NCI-H1092 treated with DMSO at 0.1 percent for 48 hours (cell line): ENCODE measurements at places on chromosomes 13 and 19.

DNA sequence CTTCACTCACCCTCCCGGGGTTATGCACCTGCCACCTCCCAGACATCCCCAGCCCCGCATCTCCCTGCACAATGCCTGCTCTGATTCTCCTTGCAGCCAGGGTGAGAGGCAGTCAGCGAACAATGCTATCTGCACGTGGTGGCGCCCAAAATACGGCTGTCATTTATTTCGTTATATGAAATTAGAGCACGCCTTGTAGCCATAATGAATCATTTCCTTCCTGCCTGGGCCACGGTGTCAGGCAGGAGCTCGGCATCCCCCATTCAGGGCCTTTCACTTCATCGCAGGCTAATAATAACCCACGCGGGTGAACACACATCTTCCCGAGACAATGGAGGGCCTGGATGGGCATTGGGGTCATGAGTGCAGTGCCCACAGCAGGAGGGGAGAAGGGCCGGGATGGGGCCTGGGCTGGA is 143.8 kb upstream of the ZNF507 start:
- no peak for DNase-seq

DNA sequence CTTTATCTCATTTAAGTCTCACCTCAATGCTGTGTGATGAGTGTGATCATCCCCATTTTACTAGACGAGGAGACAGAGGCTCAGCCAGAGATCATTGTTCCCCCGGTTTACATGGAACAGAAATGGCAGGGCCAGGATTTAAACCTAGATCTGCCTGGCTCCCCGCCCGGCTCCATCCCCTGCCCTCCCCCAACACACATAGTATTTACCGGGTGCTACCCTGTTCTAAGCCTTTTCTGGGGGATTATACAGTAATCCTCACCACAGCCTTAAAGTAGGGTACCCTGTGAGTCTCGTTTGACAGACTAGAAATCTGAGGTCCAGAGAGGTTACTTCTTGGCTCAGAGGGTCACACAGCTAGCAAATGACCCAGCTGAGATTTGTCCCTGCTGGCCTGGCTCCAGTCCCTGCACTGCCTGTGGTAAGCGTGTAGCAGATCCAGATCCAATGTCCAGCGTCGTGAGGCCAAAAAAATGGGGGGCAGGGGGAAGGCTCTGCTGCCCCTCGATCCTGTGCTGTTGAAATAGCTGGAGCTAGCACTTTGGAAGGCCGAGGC is 3.8 kb upstream of the KLC3 start:
- no peak for DNase-seq

- DNase-seq: no peak
Observed at GRCh38 chr13:57874530-57874929, 243.0 kb downstream of the PCDH17 start.

DNA sequence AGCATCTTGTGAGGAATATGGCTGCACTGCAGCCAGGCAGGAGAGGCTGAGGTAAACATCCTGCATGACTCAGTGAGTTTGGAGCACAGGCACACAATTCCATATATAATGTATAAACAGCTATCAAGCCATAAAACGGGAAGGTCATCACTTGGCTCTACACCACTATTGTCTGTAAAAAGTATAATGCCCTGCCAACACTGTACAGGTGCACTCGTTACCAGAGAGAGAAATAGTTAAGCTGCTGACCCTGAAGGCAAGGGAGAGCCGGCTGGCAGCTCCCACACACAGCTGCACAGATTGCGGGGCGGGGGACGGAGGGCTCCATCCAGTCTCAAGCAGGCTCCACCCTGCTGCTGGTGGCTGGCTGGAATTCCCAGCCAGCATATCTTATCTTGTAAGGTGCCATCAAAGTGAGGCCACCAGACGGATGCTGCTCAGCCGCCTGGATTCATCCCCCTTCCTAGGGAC is 668.1 kb downstream of the SLITRK5 start:
- no peak for DNase-seq

- DNase-seq: peak; percentile 59
Observed at GRCh38 chr13:20721454-20722357, 18.2 kb downstream of the IL17D start.

GRCh38 chr19:279231-279630 is 12.0 kb downstream of the PLPP2 start:
- no peak for DNase-seq

DNA sequence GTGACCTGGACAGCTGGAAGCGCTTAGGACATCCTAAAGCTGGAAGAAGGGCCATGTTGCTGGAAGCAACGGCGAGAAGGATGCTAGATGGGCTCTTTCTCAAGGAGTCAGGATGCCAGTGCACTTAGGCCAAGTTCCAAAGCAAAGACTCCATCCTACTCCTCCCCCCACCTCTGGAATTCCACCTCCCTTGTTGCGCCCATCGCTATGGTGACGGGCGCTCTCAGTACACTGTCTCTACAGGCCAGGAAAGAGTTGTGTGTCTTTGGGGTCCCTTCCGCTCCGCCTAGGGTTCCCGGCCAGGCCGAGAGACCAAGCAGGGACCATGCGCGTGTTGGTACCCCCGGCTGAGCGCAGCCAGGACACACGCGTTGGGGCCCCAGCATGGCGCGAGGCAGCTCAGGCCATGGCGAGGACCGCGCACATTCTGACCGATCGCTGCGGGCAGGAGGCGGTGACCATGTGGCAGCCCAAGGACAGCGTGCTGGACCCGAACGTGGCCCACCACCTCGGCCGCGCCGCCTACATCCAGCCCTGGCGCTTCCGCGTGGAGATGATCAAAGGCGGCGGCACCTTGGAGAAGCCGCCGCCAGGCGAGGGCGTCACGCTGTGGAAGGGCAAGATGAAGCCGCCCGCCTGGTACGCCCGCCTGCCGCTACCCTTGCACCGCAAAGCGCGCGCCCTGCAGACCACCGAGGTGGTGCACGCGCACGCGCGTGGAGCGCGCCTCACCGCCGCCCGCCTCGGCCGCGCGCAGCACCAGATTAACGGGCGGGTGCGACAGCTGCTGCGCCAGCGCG is 31.0 kb upstream of the SLC1A6 start:
- no peak for DNase-seq

DNA sequence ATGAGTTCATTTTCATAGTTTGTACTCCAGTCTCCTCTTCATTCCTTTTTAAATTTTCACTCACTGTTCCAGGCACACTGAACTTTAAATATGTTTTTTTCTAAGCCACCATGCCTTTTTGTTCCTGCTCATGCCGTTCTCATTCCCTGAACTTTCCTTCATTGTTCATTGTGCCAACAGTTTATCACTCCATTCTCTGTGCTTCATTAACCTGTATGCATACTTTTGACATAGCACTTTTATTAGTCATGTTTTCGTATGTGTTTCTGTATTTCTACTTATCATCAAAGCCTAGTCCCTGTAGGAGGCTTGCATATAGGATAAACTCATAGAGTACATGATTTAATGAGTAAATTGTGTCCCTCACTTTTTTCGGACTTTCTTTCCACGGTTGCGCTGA is 65.3 kb downstream of the PCDH20 start:
- DNase-seq: no peak

- DNase-seq: no peak
Observed at GRCh38 chr19:15859187-15859586, 38.7 kb downstream of the CYP4F2 start.

DNA sequence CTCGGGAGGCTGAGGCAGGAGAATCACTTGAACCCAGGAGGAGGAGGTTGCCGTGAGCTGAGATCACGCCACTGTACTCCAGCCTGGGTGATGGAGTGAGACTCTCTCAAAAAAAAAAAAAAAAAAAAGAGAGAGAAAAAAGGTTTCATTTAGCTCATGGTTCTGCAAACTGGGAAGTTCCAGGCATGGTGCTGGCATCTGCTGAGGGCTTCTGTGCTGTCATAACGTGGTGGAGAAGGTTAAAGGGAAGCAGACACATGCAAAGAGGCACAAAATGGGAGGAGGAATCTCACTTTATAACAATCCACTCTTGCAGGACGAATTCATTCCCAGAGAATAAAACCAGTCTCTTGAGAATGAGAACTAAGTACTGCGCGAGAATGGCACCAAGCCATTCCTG is 34.9 kb upstream of the SIAH3 start:
- DNase-seq: no peak

- peak; percentile 16 for DNase-seq
Observed at GRCh38 chr13:45231722-45232121, 30.9 kb upstream of the KCTD4 start.

DNA sequence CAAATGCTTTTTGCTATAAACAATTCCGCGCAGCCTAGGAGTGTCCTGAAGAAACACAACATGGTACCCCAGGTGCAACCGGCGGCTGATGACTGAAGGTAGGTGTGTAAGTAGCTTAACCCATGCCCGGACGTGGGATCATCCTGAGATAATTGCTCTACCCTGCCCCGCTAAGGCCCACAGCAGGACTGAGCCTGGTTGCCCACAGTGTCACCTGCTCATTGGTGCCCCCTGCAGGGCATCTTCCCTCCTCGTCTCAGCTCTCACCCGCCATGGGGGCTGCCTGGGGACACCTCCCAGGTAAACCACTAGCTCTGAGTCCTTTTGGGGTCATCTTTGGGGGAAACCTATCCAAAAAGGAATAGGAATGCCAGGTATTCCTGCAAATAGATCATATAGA is 22.3 kb downstream of the TMEM161A start:
- no peak for DNase-seq

GRCh38 chr13:32796754-32797153 is 210.5 kb downstream of the PDS5B start:
- DNase-seq: no peak

DNA sequence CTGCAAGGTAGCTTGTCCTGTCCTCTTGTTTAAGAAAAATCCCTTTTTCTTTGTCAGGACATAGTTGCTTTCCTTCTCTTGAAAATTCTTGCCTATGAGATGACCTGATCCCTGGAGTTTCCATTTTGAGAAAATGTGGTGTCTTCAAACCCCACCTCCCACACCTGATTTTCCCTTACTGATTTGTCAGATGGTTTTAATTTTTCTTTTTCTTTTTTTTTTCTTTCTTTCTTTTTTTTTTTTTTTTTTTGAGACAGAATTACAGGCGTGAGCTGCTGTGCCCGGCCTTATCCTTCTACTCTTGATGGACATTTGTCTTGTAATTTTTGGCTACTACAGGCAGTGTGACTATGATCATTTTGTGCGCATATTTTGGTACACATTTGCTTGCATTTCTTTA is 1.2 kb downstream of the ZNF345 start:
- DNase-seq: no peak

DNA sequence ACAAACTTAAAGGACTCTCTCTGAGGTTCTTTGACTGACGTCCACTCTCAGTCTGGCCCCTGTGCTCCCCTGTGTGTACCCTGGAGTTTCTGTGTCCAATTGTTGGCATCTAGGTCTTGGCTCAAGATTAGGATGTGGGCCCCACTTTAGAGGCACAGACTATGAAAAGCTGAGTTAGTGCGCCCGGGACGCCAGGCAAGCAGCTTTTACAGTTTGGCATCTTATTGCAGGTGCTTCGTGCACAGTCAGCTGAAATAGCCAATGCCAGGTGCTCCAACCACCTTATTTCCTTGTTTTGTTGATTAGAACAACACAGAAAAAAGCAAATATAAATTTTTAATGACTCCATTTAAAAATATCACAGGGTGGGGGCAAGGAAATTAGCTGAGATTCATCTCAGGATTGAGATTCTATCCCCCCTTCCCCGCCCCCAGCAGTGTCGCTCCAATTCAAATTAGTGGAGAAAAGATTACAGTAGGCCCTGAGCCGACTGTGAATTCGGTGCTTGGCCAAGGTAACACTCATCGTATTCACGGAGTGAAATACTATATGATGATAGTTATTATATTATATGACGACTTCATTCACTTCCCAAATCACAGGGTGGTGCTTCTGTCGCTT is 4.3 kb downstream of the SOX1 start:
- peak; percentile 84 for DNase-seq

DNA sequence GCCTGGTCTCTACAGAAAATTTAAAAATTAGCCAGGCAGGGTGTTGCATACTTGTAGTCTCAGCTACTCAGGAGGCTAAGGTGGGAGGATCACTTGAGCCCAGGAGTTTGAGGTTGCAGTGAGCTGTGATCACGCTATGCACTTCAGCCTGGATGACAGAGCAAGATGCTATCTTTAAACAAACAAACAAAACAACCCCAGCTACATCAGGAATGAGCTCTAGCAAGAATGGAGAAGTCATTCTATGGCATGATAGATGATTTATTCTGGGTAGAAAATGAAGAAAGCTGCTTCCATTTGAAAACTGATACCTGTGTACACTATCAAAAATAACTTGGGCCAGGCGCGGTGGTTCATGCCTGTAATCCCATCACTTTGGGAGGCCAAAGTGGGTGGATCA is 15.8 kb upstream of the SHISA2 start:
- no peak for DNase-seq

DNA sequence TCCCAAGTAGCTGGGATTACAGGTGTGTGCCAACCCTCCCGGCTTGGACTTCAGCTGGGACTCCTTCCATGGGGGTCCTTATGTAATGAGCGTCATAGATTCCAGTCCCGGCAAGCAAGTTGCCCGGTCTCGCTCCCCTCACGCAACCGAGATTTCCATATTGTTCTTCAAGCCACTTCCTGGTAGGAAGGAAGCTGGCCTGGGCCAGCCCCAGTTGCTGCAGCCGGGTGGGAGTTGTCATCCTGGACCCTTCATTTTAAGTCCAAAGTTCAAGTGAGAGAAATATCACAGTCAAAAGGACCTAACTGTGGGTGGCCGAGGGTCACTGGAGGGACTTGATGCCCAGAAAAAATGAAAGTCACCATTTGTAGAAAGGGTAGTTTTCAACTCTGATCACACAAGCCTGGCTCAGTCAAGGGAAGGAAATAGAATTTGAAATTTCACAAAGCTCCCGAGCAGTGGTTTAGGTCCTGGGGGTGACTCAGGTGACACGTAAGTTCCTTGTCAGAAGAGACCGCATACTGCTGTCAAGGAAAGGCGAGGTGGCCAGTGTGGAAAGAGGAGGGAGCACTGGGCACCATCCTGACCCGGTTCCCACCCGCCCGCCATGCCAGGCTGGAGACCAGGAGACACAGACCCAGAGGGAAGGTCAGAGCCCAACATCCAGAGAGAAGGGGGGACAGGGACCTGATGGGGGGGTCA is 5.3 kb downstream of the FGF21 start:
- no peak for DNase-seq

DNA sequence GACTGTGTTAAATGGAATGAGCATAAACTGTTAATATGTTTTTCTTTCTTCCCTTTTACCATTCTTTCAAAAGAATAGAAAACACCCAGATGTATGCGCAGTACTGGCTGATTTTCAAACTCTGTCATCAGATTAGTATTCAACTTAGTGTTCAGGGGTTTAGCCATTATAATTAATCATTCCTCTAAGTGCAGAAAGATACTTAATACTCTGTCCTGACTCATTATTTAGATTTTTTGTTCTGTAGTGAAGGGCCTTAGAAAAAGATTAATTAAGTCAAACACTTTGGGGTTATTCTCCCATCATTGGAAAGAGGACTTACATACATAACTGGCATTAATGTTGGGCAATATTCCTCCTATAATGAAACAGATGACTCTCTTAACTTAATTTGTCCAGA is 1316.7 kb upstream of the SLC10A2 start:
- no peak for DNase-seq

- DNase-seq: no peak
Observed at GRCh38 chr13:91592056-91593014, 193.9 kb downstream of the GPC5 start.
